ENCODE measurements at places on chromosomes 11 and 22.

DNA sequence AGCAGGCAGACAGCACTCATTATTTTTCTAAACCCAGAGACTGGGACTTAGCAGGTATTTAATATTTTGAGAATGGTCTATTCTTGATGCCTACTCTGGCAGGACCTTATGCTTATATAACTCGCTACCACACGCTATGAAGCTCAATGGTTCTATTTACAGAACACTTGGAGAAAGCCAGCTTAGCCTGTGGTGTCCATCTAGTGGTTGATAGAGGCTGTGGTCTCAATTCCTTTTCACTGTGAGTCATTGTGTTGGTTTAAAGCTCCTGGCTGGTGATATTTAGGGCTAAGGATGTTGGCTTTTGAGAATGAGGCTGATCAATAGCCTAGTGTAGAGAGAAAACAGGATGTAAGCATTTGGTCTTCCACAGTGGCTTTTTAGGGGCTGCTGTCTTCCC lies 206.4 kb downstream of the DBX1 start:
- no peak for DNase-seq

GRCh38 chr22:37260155-37260795 lies 16.2 kb upstream of the RAC2 start:
- DNase-seq, result no peak

DNA sequence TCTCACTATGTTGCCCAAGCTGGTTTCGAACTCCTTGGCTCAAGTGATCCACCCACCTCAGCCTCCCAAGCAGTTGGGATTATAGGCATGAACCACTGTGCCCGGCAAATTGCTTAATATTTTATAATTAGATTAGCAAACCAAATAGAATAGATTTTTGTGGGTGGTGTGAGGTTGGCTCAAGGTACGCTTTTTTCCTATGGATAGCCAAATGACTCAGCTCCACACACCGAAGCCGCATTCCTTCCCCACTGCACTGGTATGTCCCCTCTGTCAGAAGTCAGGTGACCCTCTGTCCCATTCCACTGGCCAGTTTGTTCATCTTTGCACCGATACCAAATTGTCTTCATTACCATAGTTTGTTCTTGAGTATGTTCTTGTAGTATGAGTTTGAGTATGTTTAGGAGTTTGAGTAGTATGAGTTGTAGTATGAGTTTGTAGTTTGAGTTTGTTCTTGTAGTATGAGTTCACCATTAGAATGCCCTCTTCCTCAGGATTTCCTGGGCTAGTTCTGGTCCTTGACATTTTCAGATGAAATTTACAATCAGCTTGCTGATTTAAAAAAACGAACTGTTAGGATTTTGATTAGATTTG lies 19.4 kb downstream of the SUSD2 start:
- DNase-seq, result no peak

DNA sequence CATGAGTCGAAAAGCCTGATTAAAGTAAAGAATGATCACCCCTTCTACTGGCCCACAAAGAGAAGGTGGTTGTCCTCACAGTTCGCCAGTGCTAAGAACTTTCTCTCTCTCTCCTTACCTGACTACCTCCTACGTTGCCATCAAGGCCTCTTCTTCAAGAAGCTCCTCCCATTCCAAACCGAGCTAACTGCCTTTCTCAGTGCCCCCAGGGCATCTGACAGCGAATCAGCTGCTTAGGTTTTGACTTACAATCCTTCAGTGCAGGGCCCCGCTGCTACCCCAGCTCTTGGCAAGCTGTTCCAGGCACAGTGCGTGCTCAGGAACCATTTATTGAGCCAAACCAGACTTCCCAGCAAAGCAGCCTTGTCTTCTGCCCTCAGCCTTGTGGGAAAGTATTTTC lies 5.8 kb downstream of the VSTM5 start:
- no peak for DNase-seq

DNA sequence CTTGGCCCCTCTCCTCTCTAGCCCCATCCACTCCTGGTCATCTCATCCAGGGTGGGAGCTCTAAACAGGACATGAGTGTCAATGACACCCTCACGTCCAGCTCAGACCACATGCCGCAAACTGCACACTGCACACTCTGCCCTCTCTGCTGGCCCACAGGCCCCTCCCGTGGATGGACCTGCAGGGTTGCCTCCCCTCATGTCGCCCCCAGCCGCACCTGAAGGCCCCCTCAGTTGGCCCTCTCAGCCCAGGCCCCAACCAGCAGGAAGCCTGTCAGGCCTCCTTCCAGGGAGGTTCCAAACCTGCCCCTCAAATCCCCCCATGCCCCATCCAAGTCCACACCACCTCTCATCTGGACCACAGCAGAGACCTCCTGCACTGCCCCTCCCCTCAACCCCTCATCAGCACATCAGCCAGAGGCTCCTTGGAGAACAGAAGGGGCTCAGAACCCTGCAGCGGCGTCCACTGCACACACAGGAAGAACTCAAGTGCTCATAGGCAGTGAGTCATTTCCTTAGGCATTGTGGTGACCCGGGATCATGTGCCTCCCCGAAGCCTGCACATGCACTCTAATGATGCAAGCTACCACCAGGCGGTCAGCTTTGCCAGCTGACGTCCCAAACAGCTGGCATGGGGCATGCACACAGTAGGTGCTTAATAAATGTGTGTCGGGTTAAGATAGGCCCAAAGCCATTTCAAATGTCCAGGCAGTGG lies 12.9 kb upstream of the CDKN1C start:
- no peak for DNase-seq

DNA sequence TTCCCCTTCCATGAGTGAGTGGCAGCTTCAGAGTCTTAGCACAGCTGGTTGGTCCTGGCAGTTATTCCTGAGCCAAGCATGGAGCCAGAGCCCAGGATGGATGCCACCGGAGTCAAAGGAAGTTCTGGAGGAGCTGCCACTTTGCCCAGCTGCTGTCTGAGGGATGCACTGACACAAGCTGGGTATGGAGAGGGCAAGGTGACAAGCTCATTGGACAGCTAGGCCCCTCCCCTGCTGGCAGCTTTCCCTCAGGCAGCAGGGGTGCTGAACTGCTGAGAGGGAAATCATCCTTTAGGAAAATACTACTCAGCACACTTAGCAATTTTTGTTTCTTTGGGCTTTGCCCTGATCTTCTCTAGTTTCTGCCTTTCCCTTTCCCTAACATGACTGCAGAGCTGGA lies 99.3 kb upstream of the SESN3 start:
- DNase-seq, result no peak

Measured in SHP77 treated with DMSO at 0.1 percent for 48 hours (cell line).